ENCODE measurements at places on chromosomes 2 and 18.

- DNase-seq = peak; percentile 83
Measured at GRCh38 chr2:11056614-11057013, 98.7 kb upstream of the SLC66A3 start.

- DNase-seq = peak; percentile 36
Measured at GRCh38 chr2:229235131-229235914, 35.8 kb downstream of the PID1 start.

DNA sequence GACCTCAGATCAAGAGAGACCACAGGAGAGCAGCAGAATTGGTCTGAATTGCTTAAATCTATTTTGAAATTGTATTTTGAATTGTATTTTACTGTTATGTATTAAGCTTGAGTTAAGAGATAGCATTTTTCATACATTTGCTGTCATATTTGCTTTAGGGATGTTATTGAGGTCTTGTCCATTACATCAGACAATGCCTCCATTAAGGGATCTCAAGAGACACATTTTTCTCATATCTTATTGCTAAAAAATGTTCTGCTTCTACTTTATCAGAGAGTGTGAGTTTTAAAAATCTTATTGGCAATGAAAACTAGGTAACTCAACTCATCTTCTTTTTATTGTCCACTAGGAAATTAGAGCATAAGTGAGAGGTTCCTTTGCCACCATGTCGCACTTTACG is 66.8 kb upstream of the CTAGE1 start:
- DNase-seq = no peak

DNA sequence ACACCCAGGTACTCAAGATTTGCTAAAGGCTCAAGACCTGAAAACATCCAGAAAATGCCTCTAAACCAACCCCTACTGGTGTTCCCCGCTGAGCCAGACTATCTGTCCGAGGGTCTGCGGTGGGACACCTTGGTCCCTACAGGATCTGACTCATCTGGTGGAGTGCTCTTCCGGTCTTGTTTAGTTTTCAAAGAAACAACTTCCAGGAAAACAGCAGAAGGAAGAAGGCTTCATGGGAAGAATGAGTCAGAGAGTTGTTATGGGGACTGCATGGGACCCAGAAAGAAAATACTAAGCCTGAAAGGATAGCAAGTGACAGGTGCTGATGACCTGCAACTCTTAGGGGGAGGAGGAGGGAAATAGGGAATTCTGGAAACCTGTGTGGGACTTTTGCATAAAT is 41.3 kb downstream of the ZFP36L2 start:
- no peak for DNase-seq

GRCh38 chr18:77131652-77132368 is 773 bp downstream of the MBP start:
- peak; percentile 54 for DNase-seq

GRCh38 chr2:160984426-160985077 is 175.7 kb upstream of the TANK start:
- no peak for DNase-seq

DNA sequence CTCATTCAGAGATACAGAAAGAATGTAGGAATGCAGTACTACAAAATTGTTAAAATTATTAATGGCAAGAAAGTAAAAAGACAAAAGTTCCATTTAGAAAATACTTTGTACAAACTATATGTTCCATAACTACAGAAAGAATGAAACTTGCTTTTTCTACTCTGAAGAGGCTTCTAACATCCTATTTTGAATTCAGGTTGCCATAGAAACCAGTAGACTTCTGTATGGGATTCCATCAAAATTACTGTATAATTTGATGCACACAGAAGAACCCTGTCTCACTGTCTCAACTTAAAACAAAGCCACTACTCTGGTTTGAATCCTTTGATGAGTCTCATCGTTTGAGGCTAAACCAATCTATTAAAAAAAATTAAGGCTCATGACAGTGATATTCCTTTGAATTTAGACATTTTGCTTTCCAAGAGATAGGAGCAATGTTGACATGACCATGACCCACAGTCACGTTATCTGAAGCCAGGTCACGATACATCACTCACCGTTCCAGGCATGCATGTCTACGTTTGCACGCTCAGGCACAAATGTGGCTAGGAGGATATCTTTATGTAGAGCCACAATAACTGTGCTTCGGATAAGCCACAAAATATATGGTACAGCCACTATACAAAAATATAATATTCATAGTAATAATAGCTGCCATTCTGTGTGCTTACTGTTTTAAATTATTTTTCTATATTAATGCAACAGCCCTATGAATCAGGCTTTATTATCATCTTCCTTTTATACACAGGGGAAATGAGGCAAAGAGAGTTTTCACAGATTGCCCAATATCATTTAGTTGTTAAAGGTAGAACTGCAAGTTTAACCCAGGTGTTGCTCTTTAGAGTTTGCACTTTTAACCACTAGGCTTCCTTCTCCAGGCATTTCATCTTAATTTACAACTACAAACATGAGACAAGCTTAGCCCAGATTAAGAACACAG is 82.4 kb downstream of the CACNB4 start:
- no peak for DNase-seq

- DNase-seq = no peak
Measured at GRCh38 chr2:61263830-61264229, 101.8 kb downstream of the C2orf74 start.

DNA sequence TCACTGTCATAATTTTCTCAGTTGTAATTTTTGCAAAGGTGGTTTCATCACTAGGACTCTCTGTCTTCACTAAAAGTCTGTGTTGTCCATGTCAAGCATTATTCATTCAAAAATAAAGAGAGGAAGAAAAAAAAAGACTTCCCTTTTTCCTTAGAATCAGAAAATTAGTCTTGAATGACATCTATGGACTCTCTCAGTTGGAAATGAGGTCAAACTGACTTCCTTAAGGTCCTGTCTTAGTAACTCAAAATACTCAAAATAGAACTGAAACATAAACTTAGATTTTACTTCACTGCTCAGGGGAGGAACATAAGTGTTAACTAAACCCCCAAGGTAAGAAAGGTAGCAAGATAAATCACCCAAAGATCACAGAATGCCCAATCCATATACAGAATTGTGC is 2.2 kb upstream of the ZNF407 start:
- DNase-seq = no peak

DNA sequence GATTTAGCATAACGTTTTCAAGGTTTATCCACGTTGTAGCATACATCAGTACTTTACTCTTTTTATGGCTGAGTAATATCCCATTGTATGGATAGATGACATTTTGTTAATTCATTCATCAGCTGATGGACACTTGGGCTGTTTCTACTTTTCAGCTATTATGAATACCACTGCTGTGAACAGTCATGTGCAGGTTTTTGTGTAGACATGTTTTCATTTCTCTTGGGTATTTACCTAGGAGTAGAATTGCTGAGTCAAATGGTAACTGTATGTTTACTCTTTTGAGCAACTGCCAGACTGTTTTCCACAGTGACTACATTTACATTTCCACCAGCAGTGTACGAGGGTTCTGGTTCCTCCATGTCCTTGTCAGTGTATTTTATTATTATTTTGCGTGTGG is 33.9 kb downstream of the COX7A2L start:
- no peak for DNase-seq

GRCh38 chr2:206797376-206797775 is 32.0 kb downstream of the FASTKD2 start:
- DNase-seq = no peak

- peak; percentile 30 for DNase-seq
Measured at GRCh38 chr2:236075802-236076201, 92.4 kb downstream of the GBX2 start.

DNA sequence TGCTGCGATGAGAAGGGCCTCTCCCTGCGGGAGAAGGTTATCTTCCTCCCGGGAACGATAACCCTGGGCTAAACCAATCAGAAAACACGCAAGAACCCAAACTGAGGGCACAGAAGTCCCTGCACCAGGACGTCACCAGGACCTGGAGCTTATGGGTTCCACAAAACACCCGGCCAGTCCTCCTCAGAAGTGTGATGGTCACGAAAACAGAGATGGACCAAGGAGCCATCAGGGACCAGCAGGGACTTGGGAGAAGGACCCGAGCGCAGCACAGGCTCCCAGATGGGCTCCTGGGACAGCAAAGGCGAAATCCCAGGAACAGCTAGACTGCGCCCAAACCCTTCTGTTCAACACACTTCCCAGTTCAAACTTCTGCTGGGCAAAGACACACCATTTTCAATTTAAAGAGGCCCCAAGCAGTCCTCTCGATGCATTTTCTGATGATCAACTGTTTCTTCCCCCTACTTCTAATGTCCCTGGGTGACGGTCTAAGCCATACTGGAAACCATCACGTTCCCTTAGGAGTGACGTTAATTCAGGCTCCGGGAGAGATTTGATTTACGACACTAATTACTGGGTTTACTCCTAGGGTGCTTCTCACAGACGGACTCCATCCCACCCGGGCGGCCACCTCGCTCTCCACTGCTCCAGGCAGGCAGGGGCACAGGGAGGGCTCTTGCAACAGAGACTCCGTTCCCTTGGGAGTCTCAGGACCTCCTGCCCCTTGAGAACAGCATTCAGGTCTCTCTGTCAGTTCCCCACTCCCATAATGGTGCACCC is 29.2 kb downstream of the ZNF516 start:
- no peak for DNase-seq

DNA sequence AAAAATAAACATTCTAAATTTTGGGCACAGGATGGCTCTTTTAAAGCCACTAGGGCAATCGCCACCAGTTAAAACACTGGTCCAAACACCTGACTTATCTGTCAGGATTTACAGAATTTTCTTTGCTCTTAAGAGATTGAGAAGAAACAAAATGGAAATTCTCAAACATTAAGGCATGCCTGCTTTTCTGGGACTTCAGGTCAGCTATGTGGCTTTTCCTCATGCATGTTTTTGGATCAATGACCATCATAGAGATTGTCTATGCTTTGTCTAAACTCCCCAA is 112.7 kb downstream of the SMAD2 start:
- DNase-seq = no peak

All from AG08396 (cell line).